ENCODE measurements at places on chromosomes 4 and X.
A peak's percentile ranks its signal among the peaks of the same experiment; 100 is the strongest.

DNA sequence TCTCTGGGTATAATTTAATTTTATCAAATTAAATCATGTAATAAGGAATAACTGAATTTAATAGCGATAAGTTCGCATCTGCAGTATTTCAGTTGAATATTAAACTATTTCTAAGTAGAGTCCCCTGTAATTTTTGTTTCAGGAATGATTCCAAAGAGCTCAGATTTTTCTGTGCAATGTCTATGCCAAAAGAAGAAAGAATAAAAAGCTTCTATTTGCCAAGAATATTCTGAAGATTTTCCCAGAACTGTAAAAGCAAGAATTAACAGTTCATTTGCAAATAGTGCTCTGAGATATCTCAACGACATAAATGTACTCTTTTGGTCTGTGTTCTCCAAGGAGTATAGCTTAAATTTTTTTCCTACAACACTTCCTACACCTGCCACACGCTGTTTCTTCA, 1242.8 kb upstream of the DIAPH2 start:
- no peak for DNase-seq

DNA sequence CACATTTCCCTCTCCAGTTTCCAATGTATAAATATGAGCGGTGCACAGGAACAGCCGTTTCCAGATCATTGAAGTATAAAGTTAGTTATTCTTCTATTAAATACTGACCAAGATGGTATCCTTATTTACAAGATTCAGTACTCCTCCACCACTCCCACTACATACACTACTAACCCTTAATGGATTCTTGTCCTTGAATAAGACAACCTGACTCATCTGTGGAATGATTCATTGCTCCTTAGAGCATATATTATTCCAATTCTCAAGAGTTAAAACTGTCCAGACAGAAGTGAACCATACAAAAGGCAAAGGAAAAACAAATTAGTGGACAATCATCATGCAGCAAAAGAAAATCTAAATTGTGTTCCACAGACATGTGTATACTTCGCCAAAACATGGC, 373.3 kb downstream of the IDS start:
- DNase-seq = no peak

- DNase-seq = no peak
These were observed 121.3 kb downstream of the HS6ST2 start for GRCh38 chrX:132837126-132837525.

DNA sequence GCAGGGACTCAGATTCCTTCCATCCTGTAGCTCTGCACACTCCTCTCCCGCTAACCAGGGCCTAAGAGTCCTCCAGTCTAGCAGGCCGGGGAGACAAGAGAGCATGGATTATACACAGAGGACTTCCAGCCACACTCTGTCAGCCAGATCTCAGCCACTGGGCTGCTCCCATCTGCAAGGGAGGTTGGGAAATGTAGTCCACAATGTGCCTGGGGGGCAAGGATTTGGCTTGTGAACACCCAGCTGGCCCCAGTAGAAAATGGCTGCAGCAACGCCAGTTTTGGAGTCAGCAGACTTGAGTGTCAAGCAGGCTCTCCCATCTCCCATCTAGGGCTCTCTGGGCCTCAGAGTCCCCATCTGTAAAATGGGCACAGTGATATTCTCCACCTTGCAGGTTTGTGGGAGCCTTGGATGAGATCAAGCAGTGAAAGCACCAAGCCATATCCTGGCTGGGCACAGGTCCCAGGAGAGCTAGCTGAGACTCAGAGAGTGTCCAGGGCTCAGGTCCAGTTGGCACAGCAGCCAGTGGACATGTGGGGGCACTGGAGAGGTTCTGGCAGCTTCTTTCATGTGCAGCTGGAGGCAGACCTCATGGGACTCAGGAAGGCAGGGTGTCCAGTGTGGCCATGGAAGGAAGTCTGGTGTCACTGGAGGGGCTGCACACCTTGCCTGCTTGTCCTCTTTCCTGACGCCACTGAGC, 14.6 kb downstream of the PSAPL1 start:
- DNase-seq = no peak

DNA sequence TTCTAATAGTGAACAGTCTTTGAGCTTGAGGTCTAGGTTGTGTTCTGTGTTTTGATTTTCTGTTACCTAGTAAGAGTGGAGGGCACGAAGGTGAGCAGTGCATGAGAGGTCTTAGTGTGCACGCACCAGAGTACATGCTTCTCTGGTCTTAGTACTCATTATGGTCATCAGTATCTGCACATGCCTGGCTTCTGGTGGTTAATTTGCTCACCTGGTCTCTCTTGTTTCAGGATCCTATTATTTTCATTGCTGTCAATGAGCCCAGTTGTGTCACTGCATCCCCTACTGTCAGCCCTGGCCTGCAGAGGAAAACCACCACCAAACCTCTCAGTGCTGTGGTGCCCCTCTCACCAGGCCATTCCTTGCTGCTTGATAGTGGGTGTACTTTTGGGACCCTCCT, 54.8 kb downstream of the NSUN7 start:
- DNase-seq = no peak

DNA sequence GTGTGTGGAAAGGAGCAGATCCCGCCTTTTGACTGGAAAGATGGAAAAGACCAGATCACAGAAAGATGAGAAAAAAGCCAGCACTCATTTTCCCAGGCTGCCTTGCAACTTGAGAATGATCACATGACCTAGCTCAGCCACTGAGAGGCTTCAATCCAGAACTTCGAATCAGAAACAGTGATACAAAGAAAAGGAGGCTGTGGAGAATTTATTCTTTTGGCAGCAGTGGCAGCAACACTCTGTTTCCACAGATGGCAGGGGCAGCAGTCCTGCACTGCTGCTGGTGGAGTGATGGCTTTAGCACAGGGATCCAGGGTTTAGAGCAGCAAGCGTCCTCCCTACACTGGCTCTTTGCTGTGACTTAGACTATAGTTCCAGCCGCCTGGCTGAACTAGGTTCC, 77.8 kb upstream of the SH3RF1 start:
- DNase-seq = no peak

DNA sequence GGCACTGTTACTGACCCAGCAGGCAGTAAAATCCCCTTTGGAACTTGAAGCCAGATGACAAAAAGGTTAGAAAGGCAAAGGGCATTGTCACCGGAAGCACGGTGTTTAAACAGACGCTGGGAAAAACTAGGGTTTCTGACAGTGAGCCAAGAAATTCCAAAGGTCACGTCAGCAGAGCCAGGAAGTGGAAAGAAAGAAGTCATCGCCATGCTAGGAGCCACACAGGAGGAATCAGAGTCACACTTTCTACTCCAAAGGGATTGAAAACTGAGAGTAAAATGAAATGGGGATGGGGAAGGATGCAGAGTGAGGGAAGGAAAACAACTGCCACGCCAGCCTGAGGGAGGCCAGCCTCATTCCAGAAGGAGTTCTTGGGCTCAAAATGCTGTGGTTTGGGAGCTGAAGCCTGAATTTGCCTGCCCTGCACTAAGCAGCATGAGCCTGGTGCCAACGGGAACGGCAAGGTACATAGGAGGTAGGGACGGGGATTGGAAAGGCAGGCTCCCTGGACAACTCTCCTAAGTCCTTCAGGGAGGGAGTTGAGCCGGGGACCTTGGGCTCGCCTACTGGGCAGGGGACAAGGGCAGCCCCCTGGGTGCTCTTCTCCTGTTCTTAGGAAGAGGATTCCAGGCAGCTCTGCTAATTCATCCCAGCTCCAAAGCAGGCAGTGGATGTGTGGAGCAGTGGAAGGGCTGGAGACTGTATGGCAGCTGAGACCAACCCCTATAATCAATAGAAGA, 66.8 kb downstream of the SOWAHB start:
- peak; percentile 70 for DNase-seq

Data from HFFc6 (cell line).